ENCODE measurements at places on chromosomes 5 and 9. TPM values are rescaled to one million over a fixed set of nuclear protein-coding genes. Genes with fewer than 3 reads are reported as not detected.

Gene IL9
- not detected for total RNA-seq

Gene NIPAL4
- not detected for total RNA-seq

Gene NPR3
- 19.3 TPM for total RNA-seq

Gene SOHLH1
- not detected for total RNA-seq

Gene ANKRD18B
- total RNA-seq = 1.1 TPM

Gene RAB3C
- total RNA-seq = 38.1 TPM

Gene JAKMIP2
- total RNA-seq = 67.7 TPM

Gene DBH
- total RNA-seq = not detected
